GM12891 (cell line): ENCODE measurements at places on chromosomes 6 and 20.

GRCh38 chr6:153328194-153328593 lies 197.1 kb upstream of the RGS17 start:
- DNase-seq = no peak

- DNase-seq = no peak
Observed at GRCh38 chr20:10560686-10561085, 113.1 kb downstream of the JAG1 start.

DNA sequence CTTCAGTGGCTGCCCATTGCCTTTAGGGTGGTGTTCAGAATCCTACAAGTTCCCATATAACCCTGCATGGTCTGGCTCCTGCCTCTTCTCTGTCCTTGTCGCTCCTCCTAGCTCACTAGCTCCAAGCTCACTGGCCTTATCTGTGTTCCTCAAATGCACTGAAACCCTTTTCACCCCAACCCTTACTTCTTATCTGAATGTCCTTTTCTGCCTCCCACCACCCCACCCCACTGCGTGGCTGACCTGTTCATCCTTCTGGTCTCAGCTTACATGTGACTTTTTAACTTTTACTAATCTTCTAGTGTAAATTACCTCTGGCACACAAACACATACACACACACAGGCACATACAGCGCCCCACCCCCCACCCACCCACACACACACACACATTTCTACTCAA lies 41.0 kb upstream of the GLP1R start:
- no peak for DNase-seq

DNA sequence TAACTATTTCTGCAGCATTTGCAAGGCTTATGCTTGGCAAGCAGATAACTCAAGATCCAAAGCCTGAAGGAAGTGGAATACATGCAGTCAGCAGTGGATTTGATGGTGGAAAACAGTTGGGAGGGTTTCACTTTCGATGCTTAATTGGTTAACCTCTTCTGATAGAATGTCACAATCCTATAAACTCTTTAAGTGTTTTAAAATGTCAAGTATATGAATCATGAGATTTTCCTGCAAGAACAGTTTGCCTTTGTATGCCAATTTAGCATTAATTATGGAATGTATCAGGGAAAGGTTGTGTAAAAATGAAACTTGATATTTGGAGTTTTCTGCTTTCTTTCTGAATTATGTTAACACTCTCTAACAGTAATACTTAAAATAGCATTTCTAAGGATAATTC lies 36.6 kb downstream of the NKX2-4 start:
- no peak for DNase-seq

DNA sequence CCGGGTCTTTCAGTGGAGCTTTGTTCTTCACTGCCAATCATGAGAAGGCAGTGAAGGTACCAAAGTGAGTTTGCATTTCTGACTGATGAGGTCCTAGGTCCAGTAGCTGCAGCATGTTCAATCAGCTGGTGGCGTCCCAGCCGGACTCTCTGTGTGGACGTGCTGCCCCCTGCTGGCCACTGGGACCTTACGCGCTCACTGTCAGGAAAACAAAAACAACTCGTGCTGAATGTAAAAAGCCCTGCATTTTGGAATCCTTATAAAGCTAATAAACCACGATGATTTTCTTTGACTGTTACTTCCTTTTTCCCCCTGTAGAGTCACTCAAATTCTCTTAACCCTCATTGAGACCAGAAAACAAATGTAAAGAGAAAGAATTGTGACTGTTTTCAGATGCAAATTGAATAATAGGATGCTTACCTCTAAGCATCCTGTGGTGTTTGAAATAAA lies 4.9 kb upstream of the CD24 start:
- peak; percentile 46 for DNase-seq

DNA sequence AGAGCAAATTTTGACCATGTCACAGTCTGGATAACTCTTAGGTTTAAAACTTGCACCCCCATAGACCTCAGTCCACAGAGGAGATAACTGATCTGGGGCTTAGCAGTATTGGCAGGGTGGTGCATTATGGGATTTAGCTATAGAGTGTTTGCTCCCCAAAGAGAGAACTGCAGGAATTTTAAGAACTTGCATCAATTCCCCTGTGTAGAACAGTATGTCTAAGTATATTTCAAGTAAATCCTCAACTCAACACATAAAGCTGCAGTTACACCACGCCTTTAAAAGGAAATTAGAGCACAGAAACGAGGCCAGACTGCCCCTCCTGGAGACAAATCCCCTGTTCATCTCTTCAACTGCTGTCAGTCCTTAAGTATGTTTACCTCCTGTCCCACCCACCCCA lies 144.9 kb downstream of the TRMT11 start:
- no peak for DNase-seq

GRCh38 chr6:139522511-139523220 lies 148.2 kb upstream of the CITED2 start:
- no peak for DNase-seq

DNA sequence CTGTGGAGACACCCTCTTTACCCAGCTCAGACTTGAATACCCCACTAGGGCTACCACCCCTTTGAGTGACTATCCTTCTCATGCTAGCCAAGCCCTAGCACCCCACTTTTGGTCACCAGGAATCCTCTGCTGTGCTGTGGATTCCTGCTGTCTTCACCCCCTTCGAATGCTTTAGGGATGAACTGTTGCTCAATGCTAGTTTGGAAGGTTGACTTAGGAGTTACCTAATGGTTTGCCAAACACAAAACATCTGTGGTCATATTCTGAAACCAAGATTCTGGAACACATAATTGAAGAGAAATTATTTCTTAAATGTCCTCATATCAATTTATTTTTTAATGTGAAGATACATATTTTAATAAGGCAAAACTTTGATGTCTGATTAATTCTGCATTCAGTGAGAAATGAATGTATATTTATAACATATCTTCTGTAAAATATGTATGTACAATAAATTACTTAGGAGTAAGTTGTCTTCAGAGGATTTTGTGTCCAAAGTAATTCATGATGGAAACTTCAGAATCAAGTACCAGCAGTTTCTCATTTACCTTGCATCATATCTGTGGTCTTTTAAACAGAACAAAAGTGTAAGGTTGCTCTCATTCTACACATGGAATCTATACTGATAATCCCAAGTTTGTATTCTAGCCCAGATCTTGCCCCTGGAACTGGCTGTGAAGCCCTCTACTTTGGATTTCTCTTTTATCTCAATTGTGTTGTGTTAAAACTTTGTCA lies 46.9 kb downstream of the TMEM200A start:
- DNase-seq = no peak

- no peak for DNase-seq
Observed at GRCh38 chr20:25576783-25577530, 8.4 kb downstream of the NINL start.

GRCh38 chr6:125741336-125741735 lies 8.1 kb upstream of the HEY2 start:
- DNase-seq = no peak

DNA sequence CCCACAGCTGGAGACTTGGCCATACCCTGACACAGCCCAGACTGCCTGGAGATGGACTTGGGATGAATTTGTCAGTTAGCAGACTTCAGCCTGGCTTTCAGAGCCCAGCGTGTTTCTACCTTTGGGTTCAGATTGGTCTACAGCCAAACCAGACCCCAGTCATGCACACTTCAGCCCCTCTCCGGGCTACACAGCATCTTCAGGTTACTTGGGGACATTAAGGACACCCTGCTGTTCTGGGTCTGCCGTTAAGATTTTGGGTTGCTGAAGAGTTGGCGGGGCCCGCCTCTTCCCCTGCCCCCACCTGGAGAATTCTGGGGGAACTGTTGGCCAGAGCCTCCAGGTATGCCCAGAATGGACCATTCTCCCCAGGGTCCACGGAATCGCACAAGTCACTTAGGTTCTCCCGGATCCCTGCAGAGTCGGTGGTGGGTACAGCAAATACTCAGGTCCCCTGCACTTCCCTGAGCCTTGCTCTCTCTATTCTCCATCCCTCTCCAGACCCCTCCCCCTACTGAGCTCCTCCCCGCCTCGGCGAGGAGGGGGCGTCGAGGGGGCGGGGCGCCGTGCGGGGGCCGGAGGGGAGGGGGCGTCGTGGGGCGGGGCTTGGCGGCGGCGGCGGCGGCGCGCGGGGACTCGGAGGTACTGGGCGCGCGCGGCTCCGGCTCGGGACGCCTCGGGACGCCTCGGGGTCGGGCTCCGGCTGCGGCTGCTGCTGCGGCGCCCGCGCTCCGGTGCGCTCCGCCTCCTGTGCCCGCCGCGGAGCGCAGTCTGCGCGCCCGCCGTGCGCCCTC lies at the start of gene PTK7:
Gene PTK7, plus strand, starts transcription at position 645 of the 794 bp plus-strand sequence. CDS start 175 bp downstream, outside the sequence.
- DNase-seq = no peak

- DNase-seq = no peak
Observed at GRCh38 chr6:39430446-39430845, 107.9 kb upstream of the KCNK16 start.

- no peak for DNase-seq
Observed at GRCh38 chr20:47382746-47383415, 26.4 kb upstream of the ZMYND8 start.

GRCh38 chr6:80170433-80170832 lies 64.0 kb downstream of the BCKDHB start:
- DNase-seq = no peak

- DNase-seq = no peak
Observed at GRCh38 chr6:155317186-155317585, 2.9 kb upstream of the TFB1M start.

GRCh38 chr6:93165850-93166430 lies 253.4 kb downstream of the EPHA7 start:
- DNase-seq = no peak

DNA sequence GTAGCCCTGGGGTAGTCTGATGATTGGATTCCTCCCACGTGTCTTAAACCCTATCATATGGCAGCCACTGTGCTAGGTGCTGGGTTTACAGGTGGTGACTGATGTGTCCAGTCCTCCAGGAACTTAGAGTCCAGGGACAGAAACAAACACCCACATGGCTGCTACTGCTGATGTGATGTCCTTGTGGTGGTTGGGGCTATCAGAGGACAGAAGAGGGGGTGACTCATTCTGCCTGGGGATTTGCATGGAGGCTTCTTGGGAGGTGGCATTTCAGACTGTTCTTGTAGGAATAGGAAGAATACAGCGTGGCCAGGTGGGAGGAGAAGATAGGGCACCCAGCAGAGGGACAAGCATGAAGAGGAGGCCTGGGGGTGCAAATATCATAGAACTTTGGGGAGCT lies 9.8 kb downstream of the RAET1G start:
- no peak for DNase-seq

GRCh38 chr6:137904822-137905617 lies 38.0 kb downstream of the TNFAIP3 start:
- DNase-seq = no peak

DNA sequence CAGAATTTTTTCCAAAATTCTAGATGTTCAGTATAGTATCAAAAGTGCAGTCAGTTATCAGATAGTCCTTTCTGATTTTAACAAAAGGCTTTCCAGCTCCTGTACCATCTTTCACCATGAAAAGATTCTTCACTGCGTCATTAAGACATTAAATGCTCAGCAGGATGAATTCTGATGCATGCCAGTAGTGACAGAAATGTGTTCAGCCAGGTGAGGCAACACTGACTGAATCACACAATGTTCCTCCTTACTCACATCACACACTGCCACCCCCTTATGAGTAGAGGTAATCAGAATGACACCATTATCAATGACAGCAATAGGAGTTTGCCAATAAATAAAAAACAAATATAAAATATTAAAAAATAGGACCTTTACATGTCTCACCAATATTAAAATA lies 426.6 kb upstream of the PLCB4 start:
- DNase-seq = no peak

- DNase-seq = no peak
Observed at GRCh38 chr6:157579467-157580031, 198.6 kb downstream of the ZDHHC14 start.

GRCh38 chr6:47044397-47044796 lies 2.3 kb upstream of the ADGRF1 start:
- DNase-seq = no peak

GRCh38 chr6:160048471-160048870 lies 73.1 kb upstream of the SLC22A1 start:
- no peak for DNase-seq

GRCh38 chr6:135567375-135568083 lies 70.0 kb upstream of the AHI1 start:
- DNase-seq = no peak

- no peak for DNase-seq
Observed at GRCh38 chr6:2830183-2830582, 11.5 kb downstream of the SERPINB1 start.

GRCh38 chr20:6898928-6899327 lies 131.4 kb downstream of the BMP2 start:
- no peak for DNase-seq

GRCh38 chr6:10382728-10383330 lies 32.0 kb downstream of the TFAP2A start:
- no peak for DNase-seq

DNA sequence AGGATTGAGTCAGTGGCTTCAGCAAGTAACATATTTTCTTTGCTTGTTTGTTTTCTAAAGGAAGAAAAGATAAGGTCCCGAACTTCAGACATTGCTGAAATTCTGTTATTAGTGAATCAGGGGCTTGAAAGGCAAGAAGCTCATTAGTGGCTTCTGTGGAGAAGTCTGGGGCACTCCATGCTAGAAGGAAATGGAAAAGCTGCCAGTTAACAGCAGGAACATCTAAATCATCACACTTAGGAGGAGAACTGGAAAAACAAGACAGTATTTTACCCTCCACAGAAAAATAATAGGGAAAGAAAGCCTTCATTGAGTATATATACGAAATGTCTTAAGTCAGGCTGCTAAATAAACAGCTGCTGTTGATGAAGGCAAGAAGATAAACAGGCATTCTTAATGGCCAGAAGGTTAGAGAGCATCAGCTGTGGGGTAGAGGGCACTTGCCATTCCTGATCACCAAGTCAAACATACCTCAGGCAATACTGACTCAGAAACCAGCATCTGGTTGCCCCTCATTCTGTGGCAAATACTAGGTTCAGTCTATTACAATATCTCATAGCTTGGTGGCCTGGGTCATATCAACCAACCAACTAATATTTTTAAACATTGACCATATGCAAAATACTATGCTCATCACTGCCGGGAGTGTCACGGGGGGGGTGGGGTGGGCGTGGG lies 143.2 kb upstream of the TENT5A start:
- no peak for DNase-seq

DNA sequence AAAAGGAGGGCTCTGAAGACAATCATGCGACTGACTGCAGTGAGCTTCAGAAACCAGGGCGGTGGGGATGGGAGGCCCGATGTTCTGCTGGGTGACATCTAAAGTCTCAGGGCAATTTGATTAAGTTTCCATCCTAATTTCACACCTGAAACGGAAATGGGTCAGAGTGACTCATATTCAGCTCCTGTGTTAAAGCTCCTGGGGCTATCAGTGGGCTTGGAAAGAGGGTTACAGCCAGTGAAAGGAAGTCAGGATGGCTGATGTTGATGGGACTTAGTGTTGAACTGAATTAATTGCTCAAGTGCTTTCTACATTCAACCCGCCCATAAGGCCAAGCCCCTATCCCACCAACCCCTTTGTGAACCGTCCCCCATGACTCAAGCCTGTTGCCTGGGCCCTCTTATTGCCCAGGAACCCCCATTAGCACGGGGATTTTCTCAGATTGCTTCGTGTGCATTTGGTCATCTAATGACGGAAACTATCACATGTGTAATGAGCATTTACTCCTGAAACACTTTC lies 47.1 kb upstream of the TBC1D7 start:
- DNase-seq = peak; percentile 44
